ENCODE measurements at places on chromosomes 5 and 9.

DNA sequence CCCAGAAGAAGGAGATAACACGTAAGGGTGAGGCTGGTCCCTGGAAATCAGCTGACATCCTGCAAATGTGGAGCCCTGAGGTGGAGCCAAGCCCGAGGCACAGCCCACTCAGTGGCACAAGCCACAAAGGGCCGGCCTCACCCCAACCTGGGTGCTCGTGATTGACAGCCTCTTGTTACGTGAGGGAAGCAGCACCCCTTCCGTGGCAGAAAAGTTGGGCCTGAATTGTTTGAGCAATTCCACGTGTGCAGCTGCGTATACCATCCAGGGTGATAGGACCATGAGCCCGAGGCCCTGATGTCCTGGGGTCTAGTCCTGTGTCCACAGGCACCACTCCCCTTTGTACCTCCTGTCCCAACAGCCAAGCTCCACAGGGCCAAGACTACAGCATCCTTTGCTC is 4.8 kb downstream of the ORM2 start:
- no peak for DNase-seq

DNA sequence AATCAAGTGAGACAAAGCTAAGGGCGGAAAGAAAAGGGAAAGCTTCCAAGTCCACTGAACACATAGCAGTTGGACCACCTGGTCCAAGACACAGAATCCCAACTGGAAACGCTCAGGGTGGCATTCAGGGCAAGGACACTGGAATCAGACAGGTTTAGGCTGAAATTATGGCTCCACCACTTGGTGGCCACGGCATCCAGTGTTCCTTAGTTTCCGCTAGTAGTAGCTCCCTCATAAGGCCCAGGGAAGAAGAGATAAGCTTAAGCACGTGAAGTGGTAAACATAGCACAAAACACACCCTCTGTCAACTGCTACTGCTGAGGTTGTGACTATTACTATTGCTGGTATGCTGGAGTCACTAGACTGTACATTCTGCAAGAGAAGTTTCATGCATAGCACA is 209.4 kb downstream of the GLIS3 start:
- DNase-seq: no peak

DNA sequence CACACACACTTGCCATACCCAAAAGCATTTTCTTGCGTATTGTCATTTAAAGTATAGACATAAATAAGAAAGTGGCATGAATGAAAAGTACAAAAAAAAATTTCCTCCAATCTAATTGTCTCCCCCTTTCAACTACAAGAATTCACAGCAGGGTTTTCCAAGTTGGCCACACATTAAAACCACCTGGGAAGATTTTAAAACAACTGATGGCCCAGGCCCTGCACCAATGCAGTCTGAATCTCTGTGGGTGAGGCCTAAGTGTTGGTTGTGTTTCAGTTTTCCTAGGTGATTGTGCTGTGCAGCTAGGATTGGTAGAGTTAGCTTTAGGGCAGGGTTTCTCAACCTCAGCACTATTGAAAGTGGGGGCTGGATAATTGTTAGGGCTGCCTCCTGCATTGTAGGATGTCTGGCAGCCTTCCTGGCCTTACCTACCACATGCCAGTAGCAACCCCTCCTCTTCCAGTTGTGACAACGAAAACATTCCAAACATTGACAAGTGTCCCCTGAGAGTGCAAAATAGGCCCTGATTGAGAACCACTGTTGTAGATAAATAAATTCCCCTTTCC is 337.1 kb downstream of the KIAA0825 start:
- no peak for DNase-seq

GRCh38 chr5:82586661-82587310 is 308.6 kb upstream of the RPS23 start:
- no peak for DNase-seq

- no peak for DNase-seq
Measured at GRCh38 chr5:77218263-77218662, 7.8 kb downstream of the PDE8B start.

DNA sequence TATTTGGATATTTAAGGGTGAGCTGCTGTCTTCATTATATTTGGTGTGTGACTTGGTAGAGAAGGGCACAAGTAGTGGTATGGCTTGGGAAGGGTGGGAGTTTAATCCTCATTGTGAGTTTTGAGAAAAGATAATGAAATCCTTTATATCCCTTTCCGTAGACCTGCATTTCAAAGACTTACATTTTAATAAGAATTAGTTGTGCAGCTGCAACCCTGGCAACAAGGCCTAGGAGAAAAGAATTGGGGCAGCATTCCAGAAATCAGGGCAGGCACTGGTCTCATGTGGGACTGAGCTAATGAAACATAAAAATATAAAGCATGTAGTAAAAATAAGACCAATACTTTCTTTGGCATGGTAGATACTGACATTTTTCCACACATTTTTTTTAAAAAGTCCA is 60.5 kb downstream of the CDC42SE2 start:
- DNase-seq: no peak

- DNase-seq: no peak
Measured at GRCh38 chr5:151571270-151572173, 19.6 kb downstream of the FAT2 start.

GRCh38 chr9:70564468-70565335 is 150.2 kb upstream of the KLF9 start:
- DNase-seq: no peak

- no peak for DNase-seq
Measured at GRCh38 chr5:149810856-149811255, 80.7 kb downstream of the PPARGC1B start.

GRCh38 chr9:73611032-73611431 is 459.4 kb downstream of the ANXA1 start:
- DNase-seq: no peak

Measured in GM06990 (cell line).